ENCODE measurements at places on chromosomes 12 and 14. TPM values are rescaled to one million over a fixed set of nuclear protein-coding genes. Genes with fewer than 3 reads are reported as not detected.

The TCP11L2 gene
- 50.4 TPM for total RNA-seq

The ANKRD33 gene
- total RNA-seq: not detected

The PLEKHG7 gene
- not detected for total RNA-seq

The KRT2 gene
- total RNA-seq: not detected

The ASCL1 gene
- total RNA-seq: not detected

The KRT78 gene
- total RNA-seq: not detected

The IL31 gene
- not detected for total RNA-seq

The PTPRO gene
- total RNA-seq: 0.10 TPM

The SCN8A gene
- total RNA-seq: 1.5 TPM

The LUM gene
- 840 TPM for total RNA-seq

The AQP2 gene
- 0.67 TPM for total RNA-seq

The LARP4 gene
- 57.0 TPM for total RNA-seq

The SLC7A7 gene
- total RNA-seq: 8.4 TPM

The RASSF9 gene
- 10.4 TPM for total RNA-seq

Data from thyroid gland (tissue), 4 donors.